ENCODE measurements at places on chromosomes 2 and 18.

DNA sequence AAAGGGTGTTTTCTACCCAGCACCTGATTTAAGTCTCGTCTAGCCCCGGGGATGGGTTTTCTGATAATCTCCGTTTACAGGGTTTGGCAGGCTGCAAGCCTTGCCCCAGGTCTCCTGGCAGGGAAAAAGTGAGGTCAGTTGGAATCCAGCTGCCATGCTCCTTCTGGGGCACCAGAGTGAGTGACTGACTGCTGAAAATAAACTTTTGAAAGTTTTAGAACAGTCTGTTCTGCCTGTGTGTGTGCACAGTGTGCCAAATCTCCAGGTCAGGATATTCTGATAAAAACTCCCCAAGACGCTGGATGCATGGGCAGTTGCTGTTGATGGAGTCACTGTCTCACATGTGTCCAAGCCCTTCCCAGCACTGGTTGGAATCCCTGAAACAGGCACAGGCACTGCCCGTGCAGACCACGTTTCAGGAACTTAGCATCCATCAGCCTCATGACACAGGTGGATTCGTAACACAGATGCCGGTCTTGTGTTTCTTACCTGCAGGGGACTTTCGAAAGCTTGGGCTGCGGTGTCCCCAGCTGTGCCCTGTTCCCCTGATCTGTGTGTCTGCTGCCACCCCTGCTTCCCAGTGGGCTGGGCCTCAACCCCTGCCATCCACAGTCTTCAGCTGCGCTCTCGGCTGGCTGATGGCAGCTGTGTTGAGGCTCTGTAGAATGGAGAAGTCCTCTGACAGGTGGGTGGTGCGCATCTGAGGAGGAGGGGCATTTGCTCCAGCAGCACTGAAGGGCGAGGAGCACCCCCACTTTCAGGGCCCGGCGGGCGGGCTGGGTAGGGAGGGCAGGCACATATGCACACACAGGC is 65.0 kb downstream of the SH3RF3 start:
- no peak for DNase-seq

DNA sequence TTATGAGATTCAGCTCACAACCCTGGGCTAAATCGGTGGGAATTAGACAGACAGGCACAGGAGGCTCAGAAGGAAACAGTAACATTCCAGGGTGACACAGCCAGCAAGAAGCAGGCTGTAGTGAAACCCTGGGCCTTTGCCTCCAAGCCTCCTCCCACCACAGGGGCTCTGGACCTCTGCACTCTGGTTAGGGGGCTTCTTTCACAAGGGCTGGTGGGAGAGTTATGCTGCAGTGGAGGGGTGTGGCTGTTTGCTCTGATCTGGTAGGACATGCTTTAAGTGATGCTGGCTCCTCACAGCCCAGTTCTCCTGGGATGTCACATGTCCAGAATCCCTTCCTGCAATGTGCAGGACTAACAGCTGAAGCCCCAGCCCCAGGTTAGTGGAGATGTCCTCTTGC is 109.9 kb downstream of the TGFA start:
- no peak for DNase-seq

GRCh38 chr2:23132823-23133595 is 252.0 kb upstream of the KLHL29 start:
- no peak for DNase-seq

GRCh38 chr2:152395103-152395502 is 60.1 kb downstream of the FMNL2 start:
- no peak for DNase-seq

DNA sequence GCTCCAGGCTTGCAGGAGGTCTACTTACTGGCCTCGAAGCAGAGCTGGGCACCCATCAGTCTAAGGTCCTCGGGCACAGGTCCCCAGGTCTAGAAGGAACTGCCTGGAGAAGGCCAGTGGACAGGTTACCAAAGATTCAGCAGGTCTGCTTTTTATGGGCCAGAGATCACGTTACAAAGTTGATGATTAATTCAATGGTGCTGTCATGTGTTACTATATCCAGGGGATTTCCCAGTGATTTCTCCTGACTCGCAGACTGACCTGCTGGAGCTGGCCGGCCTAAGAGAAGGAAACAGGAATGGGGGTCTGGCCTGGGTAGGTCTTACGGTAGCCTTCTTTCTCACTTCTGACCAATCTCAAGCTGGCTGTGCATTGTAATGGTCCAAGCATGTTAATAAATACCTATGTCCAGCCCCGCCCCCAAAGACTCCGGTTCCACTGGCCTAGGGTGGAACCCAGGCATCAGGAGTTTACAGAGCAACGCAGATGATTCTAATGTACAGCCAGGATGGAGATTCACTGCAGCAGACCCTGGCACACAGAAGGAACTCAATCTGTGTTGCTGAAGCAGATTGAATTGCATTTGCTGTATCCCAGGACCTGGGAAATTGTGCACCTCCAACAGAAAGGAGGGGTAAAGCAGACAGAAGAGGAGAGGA is at the start of gene NEURL3:
Gene NEURL3 (minus strand): TSS at position 127 of the 659 bp plus-strand sequence. CDS start 71 bp downstream, at position 56.
- DNase-seq: peak; percentile 65

- peak; percentile 17 for DNase-seq
These were observed 3.7 kb downstream of the CLEC4F start for GRCh38 chr2:70816726-70817125.

GRCh38 chr2:201182650-201183364 is at the start of gene CASP10:
TSS of gene CASP10 (plus strand) at chr2:201183141. CDS start at chr2:201185778, 2,637 bp downstream.
- no peak for DNase-seq

DNA sequence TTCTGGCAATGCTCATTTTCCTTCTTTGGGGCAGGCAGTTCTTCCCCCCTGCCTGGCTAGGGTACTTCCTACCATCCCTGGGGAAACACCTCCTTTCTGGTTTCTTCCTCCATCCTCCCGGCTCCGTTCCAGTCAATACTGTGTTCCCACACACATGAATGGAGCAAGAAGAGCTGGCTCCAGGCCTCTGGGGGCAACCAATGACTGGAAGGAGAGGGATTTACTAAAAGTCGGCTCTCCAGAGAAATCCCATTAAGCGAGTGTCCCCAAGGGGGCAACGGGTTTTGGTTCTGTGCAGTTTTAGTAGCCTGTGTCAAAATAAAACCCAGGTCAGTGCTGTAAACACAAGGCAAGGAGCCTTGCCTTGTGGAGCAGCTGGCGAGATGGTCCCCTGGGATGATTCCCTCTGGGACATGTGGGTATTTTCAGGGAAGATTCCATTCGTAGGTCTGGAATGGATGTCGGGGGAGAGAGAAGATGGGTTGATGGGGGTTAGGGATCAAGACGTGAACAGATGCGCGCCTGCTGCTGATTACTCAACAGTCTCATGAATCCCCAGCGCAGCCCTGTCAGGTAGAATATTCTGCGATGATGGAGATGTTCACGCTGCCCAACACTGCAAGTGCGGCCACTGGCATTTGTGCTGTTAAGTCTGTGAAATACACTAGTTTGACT is 32.0 kb downstream of the EMILIN2 start:
- peak; percentile 61 for DNase-seq

- no peak for DNase-seq
These were observed 33.5 kb upstream of the GNAL start for GRCh38 chr18:11655606-11655932.

- DNase-seq: no peak
These were observed 154.8 kb downstream of the TGIF1 start for GRCh38 chr18:3604498-3605408.
